ENCODE measurements at places on chromosomes 6 and 20.

DNA sequence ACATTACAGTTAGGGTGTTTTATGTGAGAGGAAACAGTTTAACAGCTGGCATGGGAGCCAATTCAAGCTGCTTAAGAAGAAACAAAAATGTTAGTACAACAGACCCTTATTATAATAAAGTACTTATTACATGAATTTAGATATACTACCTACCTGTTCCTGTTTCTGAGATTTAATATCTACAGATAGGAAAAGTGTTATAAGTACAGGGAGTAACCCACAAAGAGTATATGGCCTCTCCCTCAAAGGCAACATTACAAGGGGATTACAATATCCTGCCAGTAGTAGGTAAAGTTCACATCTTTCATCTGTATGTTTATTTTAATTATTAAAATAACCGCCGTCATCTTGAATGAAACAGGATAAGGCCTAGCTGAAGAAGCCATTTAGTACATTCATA lies 1.8 kb upstream of the ME1 start:
- DNase-seq, result no peak

- DNase-seq, result no peak
These were observed 152.3 kb downstream of the CDC5L start for GRCh38 chr6:44539701-44540355.

GRCh38 chr6:36754582-36755434 lies 57.2 kb downstream of the RAB44 start:
- no peak for DNase-seq

- no peak for DNase-seq
These were observed 1025.0 kb upstream of the GJE1 start for GRCh38 chr6:141107591-141108160.

All from GM12892 (cell line).